ENCODE measurements at places on chromosomes 3 and 15.

DNA sequence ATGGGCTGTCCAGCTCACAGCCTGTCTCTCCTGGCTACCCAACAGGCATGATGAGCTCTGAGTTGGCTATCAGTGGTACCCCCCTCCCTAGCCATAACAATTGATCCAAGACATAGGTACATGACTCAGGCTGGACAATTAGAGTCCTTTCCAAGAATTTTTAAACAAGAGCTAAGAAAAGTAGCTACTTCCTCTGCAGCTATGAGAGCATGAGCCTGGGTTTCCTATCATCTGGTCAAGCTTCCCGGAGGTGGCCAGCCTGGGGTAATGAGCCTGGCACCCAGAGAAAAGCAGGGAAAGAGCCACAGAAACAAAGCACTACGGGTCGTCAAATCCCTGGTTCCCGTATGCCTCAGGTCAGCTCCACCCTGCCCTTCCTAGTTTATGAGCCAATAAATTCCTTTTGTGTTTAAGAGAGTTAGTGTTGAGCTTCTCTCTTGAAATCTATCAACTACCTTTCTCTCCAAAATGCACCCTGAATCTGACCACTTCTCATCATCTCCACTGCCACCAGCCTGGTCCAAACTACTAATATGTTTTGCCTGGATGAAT lies 2.3 kb upstream of the SLC51B start:
- H3K36me3 ChIP-seq = no peaks in the 10 kb centered on the region
- peak overlapping the region; percentile 74 for H3K27ac ChIP-seq
- H3K4me3 ChIP-seq = no peak overlapping the region
- H3K4me1 ChIP-seq = peaks cover 63% of the 10 kb centered on the region
- peaks cover 9% of the 10 kb centered on the region for H3K27me3 ChIP-seq

- H3K4me1 ChIP-seq = peaks cover 37% of the 10 kb centered on the region
- no peak overlapping the region for H3K27ac ChIP-seq
- peaks cover 50% of the 10 kb centered on the region for H3K27me3 ChIP-seq
- H3K4me3 ChIP-seq = no peak overlapping the region
These were observed 161.2 kb upstream of the RGMA start for GRCh38 chr15:93250209-93250608.

DNA sequence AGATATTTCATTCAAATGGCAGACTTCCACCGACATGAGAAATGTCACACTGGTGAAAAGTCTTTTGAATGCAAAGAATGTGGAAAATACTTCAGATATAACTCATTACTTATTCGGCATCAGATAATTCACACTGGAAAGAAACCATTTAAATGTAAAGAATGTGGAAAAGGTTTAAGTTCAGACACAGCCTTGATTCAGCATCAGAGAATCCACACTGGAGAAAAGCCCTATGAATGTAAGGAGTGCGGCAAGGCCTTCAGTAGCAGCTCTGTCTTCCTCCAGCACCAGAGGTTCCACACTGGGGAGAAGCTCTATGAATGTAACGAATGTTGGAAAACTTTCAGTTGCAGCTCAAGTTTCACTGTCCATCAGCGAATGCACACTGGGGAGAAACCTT lies 8.6 kb upstream of the ZNF621 start:
- peak overlapping the region; percentile 14 for H3K27ac ChIP-seq
- peaks cover 2% of the 10 kb centered on the region for H3K27me3 ChIP-seq
- no peak for DNase-seq
- no peak overlapping the region for H3K4me3 ChIP-seq

DNA sequence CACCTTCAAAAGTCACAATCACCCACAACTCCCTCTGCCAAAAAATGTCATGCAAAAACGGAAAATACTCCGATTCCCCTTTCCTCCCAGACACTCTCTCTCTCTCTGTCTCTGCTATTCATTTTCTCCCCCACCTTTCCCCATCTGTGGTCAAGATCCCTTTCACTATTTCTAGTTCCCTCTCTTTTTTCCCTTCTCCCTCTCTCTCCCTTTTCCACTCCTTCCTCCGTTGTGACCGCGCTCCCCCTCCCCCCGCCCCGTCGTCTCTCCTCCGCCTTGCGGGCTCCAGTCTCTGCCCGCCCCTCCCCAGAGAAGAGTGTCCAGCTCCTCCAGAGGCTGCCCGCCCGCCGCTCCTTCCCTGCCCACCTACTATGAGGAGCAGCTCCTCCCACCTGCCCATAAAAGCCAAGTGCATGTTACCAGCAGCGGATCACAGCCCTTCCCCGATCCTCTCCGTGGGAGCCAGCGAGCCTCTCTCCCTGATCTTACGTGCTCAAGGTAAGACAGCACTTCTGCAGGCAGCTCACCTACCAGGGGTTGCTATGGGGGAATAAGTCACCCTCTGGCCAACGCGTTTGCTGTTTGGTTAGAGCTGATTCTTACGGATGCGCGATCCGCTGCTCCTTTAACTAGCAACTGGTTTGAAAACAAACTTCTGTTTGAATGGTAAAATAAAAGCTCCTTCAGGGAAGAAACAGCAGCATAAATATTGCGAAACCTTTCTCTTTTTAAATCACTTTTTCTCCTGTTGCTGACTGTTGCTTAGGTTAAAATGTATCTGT lies at the start of gene COL8A1:
Gene COL8A1, plus strand, starts transcription at position 428 of the 782 bp plus-strand sequence. CDS start 152,089 bp downstream, outside the sequence.
- H3K4me1 ChIP-seq = peaks cover 21% of the 10 kb centered on the region
- no peaks in the 10 kb centered on the region for H3K36me3 ChIP-seq
- DNase-seq = peak; percentile 69
- H3K27ac ChIP-seq = peak within 1 kb of the TSS; percentile 11
- peaks cover 93% of the 10 kb centered on the region for H3K27me3 ChIP-seq

DNA sequence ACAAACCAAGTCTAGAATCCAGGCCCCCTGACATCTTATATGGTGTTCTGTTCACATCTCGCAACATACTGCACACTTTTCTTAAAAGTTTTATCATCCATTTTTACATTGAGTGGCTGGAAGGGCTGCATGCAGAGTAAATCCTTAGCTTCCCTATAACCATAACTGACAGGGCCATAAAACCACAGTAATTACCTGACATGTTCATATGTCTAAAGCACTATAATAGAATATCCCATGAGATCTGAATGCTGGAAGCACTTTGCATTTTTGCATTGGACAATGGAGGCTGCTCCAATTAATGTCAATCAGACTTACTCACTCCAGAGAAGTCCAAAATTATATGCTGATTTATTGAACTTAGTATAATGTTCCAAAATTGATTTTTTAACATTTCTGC lies 86.6 kb upstream of the HES1 start:
- peaks cover 41% of the 10 kb centered on the region for H3K4me1 ChIP-seq
- peaks cover 13% of the 10 kb centered on the region for H3K36me3 ChIP-seq

DNA sequence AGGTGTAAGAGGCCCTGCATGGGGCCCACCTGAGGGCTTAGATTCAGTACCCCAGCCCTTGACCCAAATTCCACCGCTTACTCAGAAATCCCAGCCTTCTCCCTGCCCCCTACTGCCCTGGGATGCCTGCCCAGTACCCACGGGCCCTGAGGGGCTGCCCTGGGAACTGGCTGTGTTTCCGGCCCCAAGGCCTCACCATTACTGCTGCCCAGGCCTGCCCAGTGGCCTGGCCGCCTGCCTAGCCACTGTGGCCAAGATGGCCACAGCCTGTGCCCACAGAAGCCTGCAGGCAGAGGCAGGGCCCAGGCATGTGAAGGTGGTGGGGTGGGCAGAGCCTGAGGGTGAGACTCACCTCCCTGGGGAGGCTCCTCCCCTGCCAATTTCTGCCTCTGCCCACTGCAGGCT lies 6.1 kb upstream of the PRKCD start:
- H3K27me3 ChIP-seq = peaks cover 21% of the 10 kb centered on the region
- H3K36me3 ChIP-seq = no peaks in the 10 kb centered on the region
- H3K4me3 ChIP-seq = no peak overlapping the region
- no peak overlapping the region for H3K27ac ChIP-seq
- no peak for DNase-seq
- peaks cover 62% of the 10 kb centered on the region for H3K4me1 ChIP-seq

DNA sequence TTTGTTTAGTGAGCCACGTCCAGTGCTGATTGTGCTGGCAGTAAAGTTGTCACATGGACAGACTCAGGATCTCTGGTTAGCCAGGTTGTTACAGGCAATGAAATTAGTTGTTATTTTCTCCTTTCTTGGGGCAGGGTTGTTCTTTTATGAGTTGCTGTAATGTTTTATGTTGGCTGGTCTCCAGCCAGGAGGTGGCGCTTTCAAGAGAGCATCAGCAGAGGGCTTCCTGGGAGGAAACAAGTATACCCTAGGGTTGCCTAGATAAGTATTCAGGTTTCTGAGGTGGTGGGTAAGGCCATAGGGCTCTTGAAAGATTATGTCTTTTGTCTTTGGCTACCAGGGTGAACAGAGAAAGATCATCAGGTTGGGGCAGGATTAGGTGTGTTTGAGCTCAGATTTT lies 14.5 kb upstream of the CFAP20DC start:
- H3K4me3 ChIP-seq = no peak overlapping the region
- peaks cover 29% of the 10 kb centered on the region for H3K36me3 ChIP-seq
- H3K4me1 ChIP-seq = peaks cover 13% of the 10 kb centered on the region
- no peak for DNase-seq
- no peaks in the 10 kb centered on the region for H3K27me3 ChIP-seq

- peak overlapping the region; percentile 49 for H3K27ac ChIP-seq
- peaks cover 9% of the 10 kb centered on the region for H3K4me1 ChIP-seq
- H3K4me3 ChIP-seq = no peak overlapping the region
- no peak for DNase-seq
- H3K36me3 ChIP-seq = no peaks in the 10 kb centered on the region
- no peaks in the 10 kb centered on the region for H3K27me3 ChIP-seq
These were observed 43.3 kb downstream of the RBMS3 start for GRCh38 chr3:29324180-29324651.

GRCh38 chr15:42593143-42593542 lies 17.7 kb downstream of the STARD9 start:
- no peak overlapping the region for H3K4me3 ChIP-seq
- H3K36me3 ChIP-seq = peaks cover 32% of the 10 kb centered on the region
- peaks cover 2% of the 10 kb centered on the region for H3K27me3 ChIP-seq

- H3K27ac ChIP-seq = no peak overlapping the region
- no peak for DNase-seq
- no peaks in the 10 kb centered on the region for H3K36me3 ChIP-seq
- H3K27me3 ChIP-seq = peaks cover 2% of the 10 kb centered on the region
- no peaks in the 10 kb centered on the region for H3K4me1 ChIP-seq
- H3K4me3 ChIP-seq = no peak overlapping the region
These were observed 79.5 kb downstream of the CD200R1L start for GRCh38 chr3:112767177-112767576.

DNA sequence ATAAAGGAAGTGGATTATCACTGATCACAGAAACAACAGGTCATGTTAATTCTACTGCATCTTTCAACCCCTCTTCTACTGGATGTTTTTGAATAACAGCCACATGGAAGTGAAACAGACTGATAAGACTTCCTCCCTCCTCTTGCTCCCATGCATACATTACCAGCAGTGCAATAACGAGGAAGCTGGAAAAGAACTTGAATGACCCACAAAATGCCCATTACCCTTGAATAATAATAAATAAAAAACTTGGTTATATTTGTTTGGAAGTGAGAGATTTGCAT lies 51.6 kb downstream of the RARB start:
- peaks cover 36% of the 10 kb centered on the region for H3K4me1 ChIP-seq
- no peak for DNase-seq
- no peaks in the 10 kb centered on the region for H3K36me3 ChIP-seq
- H3K4me3 ChIP-seq = no peak overlapping the region

DNA sequence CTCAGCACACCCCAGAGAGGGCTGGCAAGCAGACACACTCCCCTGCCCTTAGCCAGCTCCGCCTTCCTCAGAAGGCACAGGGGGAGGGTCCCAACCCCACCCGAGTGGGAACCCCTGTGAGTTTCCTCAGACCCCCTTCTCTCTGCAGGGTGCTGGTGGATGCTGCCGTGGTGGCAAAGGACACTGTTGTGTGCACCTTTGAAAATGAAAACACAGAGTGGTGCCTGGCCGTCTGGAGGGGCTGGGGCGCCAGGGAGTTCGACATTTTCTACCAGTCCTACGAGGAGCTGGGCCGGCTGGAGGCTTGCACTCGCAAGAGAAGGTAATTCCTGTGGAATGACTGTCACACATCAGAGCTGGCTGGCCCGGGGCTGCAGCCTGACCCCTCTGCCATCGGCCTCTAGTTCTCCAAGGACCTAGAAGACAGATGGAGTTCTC lies 149.4 kb downstream of the LRRK1 start:
- H3K4me1 ChIP-seq = peaks cover 85% of the 10 kb centered on the region
- H3K27ac ChIP-seq = peak overlapping the region; percentile 98
- no peaks in the 10 kb centered on the region for H3K36me3 ChIP-seq
- DNase-seq = peak; percentile 31
- peak overlapping the region; percentile 50 for H3K4me3 ChIP-seq

- H3K36me3 ChIP-seq = no peaks in the 10 kb centered on the region
- H3K4me3 ChIP-seq = no peak overlapping the region
- peaks cover 8% of the 10 kb centered on the region for H3K27me3 ChIP-seq
- H3K4me1 ChIP-seq = peaks cover 6% of the 10 kb centered on the region
These were observed 129.3 kb downstream of the IQCH start for GRCh38 chr15:67383899-67384298.

GRCh38 chr3:45409921-45410320 lies 21.5 kb downstream of the LARS2 start:
- H3K4me1 ChIP-seq = no peaks in the 10 kb centered on the region
- peaks cover 69% of the 10 kb centered on the region for H3K36me3 ChIP-seq
- H3K4me3 ChIP-seq = no peak overlapping the region
- DNase-seq = no peak
- no peak overlapping the region for H3K27ac ChIP-seq

DNA sequence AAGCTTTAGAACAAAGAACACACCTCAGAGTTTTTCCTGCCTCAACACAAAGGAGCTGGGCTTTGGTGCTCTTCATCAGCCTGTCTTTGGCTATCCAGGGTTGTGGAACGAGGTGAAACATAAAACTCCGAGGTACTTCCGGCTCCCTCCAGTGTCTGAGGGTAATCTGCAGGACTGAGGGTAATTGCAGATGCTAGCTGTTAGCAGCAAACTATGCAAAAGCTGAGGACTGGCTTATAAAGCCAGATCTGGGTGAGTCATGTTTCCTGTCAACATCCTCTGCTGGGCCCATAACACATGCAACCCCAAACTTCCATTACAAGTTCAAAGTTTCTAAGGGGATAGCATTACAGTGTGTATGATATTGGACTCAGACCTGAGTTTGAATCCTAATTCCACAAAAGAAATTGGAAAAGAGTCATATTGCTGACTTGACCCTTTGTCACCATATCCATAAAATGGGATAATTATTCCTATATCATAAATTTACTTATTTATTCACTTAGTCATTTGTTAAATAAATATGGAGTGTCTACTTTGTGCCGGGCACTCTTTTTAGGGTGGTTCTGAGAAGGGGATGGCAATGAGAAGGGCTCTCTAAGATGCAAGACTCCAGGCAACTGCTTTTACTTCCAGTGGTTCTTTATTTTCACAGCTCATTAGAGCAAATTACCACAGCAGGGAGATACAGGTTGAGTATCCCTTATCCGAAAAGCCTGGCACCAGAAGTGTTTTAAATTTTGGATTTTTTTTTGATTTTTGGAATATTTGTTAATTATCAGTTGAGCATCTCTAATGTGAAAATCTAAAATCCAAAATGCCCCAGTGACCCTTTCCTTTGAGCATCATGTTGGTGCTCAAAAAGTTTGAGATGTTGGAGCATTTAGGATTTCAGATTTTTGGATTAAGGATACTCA lies 9.5 kb upstream of the TRIM69 start:
- peaks cover 17% of the 10 kb centered on the region for H3K27me3 ChIP-seq
- H3K4me3 ChIP-seq = no peak overlapping the region
- H3K27ac ChIP-seq = peak overlapping the region; percentile 53
- H3K4me1 ChIP-seq = peaks cover 26% of the 10 kb centered on the region
- DNase-seq = no peak

GRCh38 chr15:100602823-100603393 lies 519 bp downstream of the ASB7 start:
- DNase-seq = peak; percentile 17
- peak overlapping the region; percentile 97 for H3K27ac ChIP-seq
- peaks cover 28% of the 10 kb centered on the region for H3K4me1 ChIP-seq
- H3K36me3 ChIP-seq = peaks cover 22% of the 10 kb centered on the region
